Mucosa of descending colon (tissue), 3 donors: ENCODE measurements at places on chromosomes 3 and 15.
A peak's percentile ranks its signal among the peaks of the same experiment; 100 is the strongest.

- DNase-seq, result no peak
Measured at GRCh38 chr15:63860555-63860954, 26.8 kb upstream of the HERC1 start.

DNA sequence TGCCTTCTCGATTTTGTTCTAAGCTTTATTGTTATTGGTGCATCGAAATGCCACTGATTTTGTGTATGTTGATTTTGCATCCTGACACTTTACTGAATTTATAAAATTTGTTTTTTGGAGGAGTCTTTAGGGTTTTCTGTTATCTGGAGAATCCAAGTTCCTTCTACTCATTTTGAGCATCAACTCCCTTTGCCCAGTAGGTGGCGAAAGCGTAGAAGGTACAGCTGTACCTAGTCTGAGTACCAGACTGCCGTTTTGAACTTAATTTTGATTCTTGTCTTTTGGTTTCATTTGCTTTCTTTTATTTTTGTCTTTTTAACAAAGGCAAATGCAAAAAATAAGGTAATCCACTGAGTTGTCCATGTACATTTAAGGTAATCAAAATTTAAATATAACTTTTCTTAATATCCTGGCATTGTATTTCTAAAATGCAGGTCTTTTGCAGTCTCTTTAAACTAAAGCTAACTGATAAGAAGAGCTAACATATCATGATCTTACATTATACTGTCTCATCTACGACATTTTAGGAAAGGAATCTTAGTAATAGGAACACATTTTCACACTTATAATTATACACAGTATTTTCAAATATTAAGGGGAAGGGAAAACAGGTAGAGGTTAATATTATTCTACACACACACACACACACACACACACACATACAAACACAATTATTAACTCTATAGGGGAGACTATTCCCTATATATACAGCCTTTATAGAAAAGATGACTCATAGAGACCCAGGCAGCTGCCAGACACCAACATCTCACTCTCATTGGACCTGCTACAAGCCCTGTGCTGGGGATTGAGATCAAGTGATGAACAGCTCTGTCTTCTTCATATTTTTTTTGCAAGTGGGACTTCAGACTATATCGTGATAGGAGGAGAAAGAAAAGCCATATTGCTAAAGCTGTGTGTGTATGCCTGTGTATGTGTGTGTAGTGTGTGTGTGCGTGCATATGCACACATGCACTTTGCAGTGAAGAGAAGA is 71.8 kb downstream of the SYNPR start:
- DNase-seq, result peak; percentile 68

DNA sequence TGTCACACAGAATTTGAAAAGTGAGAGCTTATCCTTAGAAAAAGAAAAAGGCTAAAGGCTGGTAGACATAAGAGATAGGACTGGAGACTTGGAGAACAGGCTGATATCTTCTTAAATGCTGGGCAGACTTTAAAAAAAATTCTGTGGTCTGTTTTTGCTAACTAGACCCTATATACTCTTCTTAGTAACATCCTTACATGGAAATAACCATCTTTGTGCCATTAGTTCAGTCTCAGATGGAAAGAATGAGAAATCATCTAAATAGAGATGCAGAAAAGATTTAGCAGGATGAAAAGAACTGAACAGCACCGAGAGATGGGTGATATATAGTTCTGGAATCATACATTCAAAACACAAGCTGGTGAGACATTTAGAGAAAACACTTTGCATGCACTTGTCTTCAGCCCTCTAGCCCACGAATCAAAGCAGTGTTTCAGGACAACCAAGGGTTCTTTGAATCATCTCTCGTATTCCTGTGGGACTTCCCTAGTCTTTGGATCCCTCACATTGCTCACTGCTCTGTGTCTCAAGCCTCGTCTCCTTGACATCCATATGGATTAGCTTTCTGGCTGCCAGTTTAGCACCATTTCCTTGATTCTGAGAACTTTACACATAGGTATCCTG is 93.0 kb upstream of the LYSMD4 start:
- no peak for DNase-seq

GRCh38 chr3:28906561-28907310 is 374.1 kb upstream of the RBMS3 start:
- no peak for DNase-seq

DNA sequence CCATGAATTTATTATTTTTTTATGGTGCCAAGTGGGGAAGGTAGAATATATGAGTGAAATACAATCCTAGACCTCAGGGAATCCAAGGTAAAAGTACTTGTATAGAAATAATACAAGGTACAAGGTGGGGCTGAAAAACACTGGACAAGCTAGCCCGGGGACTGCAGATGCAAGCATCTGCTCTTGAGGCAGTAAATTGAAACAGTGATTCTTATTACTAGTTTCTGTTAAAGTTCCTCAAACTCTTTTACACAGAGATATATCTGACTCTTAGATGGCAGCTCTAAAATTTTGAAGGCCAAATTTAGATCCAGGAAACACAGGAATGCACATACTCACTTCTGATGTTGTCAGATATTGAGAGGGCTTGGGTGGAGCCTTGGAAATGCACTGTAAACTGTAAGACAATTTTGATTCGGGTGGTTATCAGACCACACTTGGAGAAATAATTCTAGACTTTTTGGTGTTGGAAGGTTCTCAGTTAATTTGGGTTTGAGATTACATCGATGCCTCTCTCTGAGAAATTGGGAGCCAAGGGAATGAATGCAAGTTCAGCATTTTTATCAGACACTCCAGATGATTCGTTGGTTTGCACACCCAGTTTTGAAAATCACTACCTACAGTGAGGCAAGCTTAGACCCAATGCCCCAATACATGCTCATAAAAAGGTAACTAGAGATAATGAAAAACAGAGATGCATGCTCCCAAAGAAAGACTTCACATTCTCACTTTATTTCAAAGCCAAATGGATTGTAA is 7.3 kb downstream of the TP63 start:
- DNase-seq, result no peak

DNA sequence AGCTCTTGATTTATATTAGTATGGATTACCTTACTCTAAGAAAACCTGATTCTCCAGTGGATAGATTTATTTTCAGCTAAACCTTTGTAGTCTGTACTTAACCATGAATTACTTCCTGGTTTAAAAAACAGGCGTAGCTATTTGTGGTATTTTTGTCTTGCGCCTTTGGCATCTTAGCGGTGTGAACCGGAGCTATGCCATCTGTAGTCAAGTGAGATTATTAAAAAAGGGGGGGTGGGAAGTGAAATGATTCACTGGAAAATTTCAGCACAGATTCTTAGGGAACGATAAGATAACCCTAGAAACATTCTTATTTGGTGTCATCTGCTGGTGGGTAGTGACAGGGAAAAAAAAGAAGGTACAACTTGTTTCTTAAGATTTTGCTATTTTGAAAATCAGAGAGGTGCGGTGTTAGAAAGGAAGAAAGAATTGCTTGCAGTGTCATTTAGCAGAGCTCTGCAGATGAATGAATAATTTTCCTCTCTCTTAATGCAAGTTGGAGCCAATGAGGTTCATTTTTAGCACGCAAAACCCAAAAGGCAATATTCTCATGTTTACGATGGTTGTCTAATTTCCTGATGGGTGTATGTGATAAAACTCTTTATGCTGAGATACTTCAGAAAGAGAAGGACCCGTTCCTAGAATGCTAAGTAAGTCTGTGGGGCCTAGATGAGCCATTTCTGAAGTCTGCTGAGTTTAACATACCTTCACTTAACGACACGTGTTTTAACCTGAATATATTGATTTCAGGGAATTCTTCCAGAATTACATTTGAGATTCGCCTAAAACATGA is 44.0 kb downstream of the PSMD6 start:
- no peak for DNase-seq

- DNase-seq, result no peak
Measured at GRCh38 chr3:48538451-48538850, 18.2 kb downstream of the PFKFB4 start.

DNA sequence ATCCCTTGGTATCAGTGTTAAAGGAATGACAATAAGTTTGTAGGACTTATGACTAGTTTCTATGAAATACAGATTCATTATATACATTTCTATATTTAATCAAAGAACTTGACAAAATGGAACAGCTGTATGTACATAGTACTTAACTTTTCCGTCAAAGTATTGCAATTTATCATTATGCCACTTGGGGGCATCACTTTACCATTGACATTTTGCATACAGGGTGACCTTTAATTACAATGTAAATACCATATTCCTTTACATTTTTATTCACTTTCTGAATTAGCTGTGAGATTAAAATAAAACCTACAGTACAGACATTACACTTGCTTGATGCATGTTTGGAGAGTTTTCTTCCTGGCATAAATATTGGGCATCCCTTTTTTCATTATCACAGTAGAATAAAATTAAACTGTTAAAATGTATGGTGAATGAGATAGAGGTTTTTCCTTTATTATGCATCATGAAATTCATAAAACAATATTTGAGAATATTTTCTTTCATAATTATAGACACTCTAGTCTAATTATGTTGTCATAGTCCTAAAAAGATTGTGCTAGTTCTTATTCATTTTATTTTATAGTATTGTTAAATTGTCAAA is 6.9 kb downstream of the NEK11 start:
- no peak for DNase-seq

GRCh38 chr3:25313286-25313685 is 114.8 kb upstream of the RARB start:
- DNase-seq, result no peak
